GM03348 (cell line): ENCODE measurements at places on chromosomes 5 and 9.

DNA sequence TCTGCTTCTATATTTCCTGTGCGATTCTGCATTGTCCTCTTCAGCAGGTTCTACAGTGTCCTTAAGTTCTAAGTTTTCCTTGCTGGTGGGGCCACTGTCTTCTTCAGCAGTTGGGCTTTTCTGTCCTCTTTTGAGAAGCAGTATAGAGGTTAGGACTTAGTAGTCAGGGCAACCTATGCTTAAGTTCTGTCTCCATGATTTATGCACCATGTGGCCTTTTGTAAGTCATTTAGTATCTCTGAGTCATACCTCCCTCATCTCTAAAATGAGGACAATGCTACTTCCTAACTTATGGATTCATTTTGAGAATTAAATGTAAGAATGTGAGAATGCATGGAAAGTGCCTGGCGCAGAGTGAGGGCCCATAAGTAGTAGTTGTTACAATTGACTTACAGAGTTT lies 46.8 kb downstream of the GRIN3A start:
- DNase-seq = no peak

- no peak for DNase-seq
Measured at GRCh38 chr5:126939887-126940286, 90.5 kb downstream of the MARCHF3 start.

- DNase-seq = peak; percentile 86
Measured at GRCh38 chr9:4615251-4615650, 46.8 kb upstream of the PLPP6 start.

GRCh38 chr5:178298283-178298807 lies 65.7 kb upstream of the PHYKPL start:
- no peak for DNase-seq

- no peak for DNase-seq
Measured at GRCh38 chr9:83065233-83065632, 2.3 kb upstream of the RASEF start.

DNA sequence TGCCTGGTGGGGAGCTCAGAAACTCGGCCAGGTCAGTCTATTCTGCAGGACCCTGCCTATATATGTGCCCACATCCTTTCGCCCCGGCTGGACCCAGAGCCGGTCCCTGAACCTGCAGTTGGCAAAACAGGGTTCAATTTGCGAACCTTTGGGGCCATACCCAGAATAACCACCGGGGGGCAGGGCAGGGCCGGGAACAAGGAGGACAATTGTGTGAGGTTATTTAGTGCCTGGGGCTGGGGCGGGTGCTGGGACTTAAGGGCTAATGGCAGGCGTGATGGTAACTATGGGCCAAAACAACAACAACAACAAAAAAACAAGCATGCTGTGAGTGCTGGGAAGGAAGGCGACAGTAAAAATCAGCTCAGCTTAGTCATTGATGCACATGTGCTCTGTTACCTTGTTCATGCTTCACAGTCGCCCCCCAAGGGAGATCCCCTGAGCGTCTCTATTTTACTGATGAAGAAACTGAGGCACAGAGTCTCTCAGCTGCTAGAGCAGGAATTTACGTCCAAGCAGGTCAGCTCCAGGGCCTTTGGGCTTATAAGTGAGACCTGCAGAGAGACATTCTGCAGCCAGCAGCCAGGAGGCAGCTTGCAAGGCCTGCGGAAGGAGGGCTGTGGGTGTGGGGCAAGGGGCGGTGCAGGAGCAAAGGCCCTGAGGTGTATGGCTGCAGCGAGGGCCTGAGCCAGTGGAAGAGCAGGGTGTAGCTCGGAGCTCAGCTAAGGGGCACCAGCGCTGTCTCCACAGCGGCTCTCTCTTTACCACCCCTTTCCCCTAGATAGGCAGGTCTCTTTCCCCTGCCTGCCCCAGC lies 106.0 kb downstream of the PHF2 start:
- peak; percentile 88 for DNase-seq
